ENCODE measurements at places on chromosomes 2 and 18. TPM values are rescaled to one million over a fixed set of nuclear protein-coding genes. Genes with fewer than 3 reads are reported as not detected.

DNA sequence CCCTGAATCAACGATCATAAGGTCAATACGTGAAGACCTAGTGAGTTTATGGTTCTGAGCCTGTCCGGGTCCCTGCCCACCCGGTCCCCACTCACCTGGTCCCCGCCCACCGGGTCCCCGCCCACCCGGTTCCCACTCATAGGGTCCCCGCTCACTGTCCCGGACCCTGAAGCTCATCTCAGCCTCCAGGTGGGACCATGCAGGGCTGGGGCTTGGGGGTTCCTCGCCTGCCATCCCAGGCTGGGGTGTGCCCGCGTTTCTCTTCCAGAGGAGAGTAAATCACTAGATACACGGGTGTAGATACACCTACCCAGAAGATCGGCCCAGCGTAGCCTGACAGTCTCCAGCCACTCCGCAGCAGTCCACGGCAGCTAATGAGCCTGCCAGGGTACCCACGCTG is 131.5 kb downstream of the MBP start:
- no peaks in the 10 kb centered on the region for H3K4me1 ChIP-seq
- no peaks in the 10 kb centered on the region for H3K36me3 ChIP-seq
- no peak for DNase-seq
- no peaks in the 10 kb centered on the region for H3K27me3 ChIP-seq

DNA sequence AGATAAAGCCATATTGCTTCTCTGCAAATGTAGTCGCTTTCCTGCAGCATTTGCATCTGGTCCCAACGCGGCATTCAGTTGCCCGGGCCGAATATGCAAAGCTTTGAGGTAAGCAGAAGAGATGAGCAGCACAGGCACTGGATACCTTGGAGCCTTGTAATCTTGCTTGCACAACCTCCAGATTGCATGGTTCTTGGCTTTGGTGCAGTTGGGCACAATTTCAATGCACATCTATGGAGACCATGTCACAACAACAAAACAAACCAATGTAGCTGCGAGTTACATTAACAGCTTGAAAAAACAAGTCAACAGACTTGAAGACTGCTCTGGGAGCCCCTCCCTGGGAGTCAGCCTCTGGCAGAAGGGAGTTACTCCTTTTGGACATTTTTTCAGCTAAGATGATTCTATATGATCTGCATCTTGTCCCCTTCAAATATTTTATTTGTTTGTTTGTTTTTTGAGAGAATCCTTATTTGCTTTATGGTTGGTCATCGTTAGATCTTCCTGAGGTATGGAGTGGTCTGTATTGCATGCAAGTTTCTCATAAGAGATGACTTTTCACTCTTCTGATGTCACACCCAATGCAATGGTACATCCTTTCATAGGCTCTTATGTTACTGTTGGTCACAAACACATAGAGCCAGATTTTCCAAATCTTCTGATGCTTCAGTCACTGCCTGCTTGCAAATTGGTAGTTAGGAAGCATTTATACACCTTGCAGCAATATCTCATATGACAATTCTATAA is 113.5 kb downstream of the EFEMP1 start:
- no peaks in the 10 kb centered on the region for H3K27me3 ChIP-seq
- H3K36me3 ChIP-seq = no peaks in the 10 kb centered on the region
- peak; percentile 26 for DNase-seq

DNA sequence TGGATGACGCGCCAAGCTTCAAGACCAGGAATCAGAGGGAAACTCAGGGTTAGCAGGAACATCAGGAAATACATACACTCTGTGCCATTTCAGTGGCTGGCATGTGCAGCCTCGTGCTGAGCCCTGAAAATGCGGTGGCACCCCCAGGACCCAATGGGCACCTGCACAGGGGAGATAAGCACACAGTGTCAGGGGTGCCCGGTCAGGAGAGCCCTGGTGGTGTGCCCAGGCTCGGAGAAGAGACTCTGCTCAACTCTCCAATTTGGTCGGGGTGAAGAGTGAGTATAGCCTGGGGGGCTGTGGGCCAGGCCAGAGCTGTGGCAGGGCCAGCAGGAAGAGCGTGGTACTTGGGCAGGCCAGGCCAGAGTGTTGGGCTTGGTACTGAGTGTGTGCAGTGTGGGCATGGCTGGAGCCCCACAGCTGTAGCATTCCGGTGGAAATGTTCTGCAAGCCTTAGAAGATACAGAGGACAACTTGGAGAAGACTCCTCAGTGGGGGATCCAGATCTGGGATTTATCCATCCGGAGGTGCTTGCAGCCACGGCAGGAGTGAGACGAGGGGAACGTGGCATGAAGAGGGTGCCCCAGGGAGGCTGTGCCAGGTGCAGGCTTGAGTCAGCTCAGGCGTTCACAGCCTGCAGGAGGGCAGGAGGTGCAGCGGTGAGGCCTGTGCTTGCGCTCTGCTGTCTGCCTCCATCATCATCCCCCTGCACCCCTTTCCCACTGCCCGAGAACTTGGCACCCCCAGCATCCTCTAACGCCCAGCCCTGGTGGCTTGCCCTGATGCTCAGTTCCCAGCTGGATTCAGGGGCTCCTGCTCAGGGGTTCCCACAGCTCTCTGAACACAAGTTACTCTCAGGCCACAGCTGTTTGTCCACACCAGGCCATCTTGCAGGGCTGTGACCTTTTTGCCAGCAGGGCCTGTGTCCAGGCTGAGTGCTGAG is 451.7 kb upstream of the HS6ST1 start:
- H3K27me3 ChIP-seq = no peaks in the 10 kb centered on the region
- H3K27ac ChIP-seq = no peak overlapping the region
- DNase-seq = no peak
- no peaks in the 10 kb centered on the region for H3K36me3 ChIP-seq
- H3K4me1 ChIP-seq = no peaks in the 10 kb centered on the region
- H3K4me3 ChIP-seq = no peak overlapping the region

GRCh38 chr2:112161431-112162145 is 23.4 kb downstream of the FBLN7 start:
- no peaks in the 10 kb centered on the region for H3K27me3 ChIP-seq
- H3K27ac ChIP-seq = no peak overlapping the region
- H3K4me1 ChIP-seq = no peaks in the 10 kb centered on the region

DNA sequence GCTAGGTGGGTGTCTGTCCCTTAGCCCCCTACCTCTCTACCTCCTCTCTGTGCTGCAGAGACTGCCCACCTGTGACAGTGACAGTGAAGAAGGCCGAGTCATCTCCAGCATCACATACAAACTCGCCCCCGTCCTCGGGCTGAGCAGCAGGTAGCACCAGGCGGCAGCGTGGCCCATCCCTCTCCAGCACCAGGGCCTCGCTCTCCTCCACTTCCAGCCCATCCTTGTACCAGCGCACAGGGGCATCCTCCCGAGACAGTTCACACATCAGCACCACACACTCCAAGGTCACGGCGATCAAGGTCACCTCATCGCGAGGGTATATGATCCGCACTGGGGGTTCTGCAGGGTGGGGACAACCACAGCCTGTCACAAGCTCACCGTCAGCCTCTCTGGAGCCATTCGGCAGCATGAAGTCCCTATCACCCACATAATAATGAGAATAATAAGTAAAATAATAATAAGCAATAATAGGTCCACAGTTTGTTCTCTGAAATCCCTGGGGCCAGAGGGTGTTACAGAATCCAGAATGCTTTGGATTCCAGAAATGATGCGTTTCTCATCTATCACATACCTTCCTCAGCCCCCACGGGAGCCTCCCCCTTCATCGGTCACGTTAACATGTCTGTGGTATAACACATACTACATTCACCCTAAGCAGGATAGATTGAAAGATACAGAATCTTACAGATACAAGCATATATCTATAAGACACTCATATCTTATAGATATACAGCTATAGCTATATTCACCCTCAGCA is 12.0 kb downstream of the OBSL1 start:
- no peak for DNase-seq
- no peaks in the 10 kb centered on the region for H3K4me1 ChIP-seq
- no peak overlapping the region for H3K27ac ChIP-seq
- no peaks in the 10 kb centered on the region for H3K27me3 ChIP-seq
- H3K36me3 ChIP-seq = no peaks in the 10 kb centered on the region

DNA sequence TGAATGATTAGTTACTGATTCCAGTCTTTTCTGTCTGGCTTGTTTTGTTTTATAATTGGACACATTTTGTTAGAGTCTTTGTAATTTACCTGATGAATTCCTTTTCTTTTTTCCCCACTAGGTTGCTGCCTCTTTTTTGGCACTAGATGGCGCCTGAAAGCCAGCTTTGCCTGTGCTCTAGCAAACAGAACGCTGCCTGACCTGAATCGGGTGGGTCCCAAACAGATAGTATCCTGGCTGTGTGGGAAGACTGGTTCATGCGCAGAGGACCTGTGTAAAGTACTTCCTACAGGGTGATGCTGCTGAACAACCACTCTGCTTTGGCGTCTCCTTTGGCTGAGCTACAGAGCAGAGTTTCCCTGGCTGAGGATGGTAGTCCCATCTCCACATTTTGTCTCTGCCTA is 288.2 kb downstream of the IKZF2 start:
- no peak for DNase-seq
- no peaks in the 10 kb centered on the region for H3K27me3 ChIP-seq
- no peaks in the 10 kb centered on the region for H3K36me3 ChIP-seq
- no peaks in the 10 kb centered on the region for H3K4me1 ChIP-seq

GRCh38 chr2:4336864-4337263 is 633.5 kb downstream of the DCDC2C start:
- DNase-seq = no peak
- H3K36me3 ChIP-seq = no peaks in the 10 kb centered on the region
- no peaks in the 10 kb centered on the region for H3K4me1 ChIP-seq
- H3K27me3 ChIP-seq = no peaks in the 10 kb centered on the region
- H3K27ac ChIP-seq = no peak overlapping the region

DNA sequence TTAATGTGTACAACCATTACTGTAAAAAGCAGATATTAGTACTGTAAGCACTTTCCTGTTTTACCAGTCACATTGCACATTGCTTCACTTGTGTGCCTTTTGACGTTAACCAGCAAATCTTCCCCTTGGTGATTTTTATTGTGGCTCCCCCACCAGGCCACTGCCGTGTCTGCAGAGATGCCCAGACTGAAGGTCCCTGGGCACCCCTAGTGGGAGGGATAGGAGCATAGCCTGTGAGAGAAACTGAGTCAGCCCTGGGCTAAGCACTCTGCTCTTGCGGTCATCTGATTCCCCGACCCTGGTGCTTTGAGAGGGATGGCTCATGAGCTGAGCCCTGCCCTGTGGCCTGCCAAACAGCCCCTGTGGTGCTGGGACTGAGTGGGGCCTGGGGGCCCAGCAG is 73.4 kb downstream of the INPP4A start:
- no peak for DNase-seq
- no peaks in the 10 kb centered on the region for H3K4me1 ChIP-seq
- no peaks in the 10 kb centered on the region for H3K27me3 ChIP-seq
- no peak overlapping the region for H3K4me3 ChIP-seq
- no peaks in the 10 kb centered on the region for H3K36me3 ChIP-seq

GRCh38 chr2:32696439-32696838 is 68.6 kb downstream of the TTC27 start:
- no peaks in the 10 kb centered on the region for H3K36me3 ChIP-seq
- no peak overlapping the region for H3K4me3 ChIP-seq
- DNase-seq = no peak
- no peak overlapping the region for H3K27ac ChIP-seq
- H3K4me1 ChIP-seq = no peaks in the 10 kb centered on the region

DNA sequence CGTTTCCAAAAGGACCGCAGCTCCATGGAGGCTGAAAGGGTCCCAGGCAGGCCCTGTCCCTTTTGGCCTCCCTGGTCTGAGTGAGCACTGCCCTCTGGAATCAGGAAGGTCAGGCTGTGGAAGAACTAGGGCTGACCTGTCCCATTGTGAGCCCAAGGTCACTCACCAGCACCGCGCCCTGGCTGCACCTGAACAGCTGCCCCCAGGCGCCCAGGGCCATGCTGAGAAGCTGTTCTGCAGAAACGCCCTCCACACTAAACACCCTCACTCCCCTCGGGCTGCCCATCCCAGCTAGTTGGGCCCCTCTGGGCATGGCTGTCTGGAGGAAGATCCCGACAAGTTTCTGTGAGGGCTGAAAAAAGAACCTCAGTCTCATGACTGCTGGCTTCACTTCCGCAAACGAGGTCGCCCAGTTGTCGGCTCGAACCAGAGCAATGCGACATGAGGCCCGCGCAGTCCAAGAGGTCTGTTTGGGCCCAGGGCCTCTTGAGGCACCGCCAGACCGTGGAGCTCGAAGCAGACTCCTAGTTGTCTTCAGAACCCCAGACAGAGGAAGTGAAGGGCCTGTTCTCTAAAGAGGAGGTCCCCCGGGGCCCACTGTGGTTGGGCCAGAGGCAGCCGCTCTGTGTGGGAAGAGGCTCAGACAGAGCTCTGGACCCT is 64.4 kb downstream of the INPP5D start:
- H3K36me3 ChIP-seq = no peaks in the 10 kb centered on the region
- no peak overlapping the region for H3K4me3 ChIP-seq
- H3K27ac ChIP-seq = no peak overlapping the region
- no peak for DNase-seq
- no peaks in the 10 kb centered on the region for H3K4me1 ChIP-seq

GRCh38 chr18:79818631-79819030 is 20.9 kb downstream of the KCNG2 start:
- DNase-seq = no peak
- peaks cover 2% of the 10 kb centered on the region for H3K27me3 ChIP-seq
- H3K4me1 ChIP-seq = no peaks in the 10 kb centered on the region
- H3K36me3 ChIP-seq = no peaks in the 10 kb centered on the region
- H3K4me3 ChIP-seq = no peak overlapping the region

- no peak for DNase-seq
- H3K27me3 ChIP-seq = no peaks in the 10 kb centered on the region
- H3K36me3 ChIP-seq = no peaks in the 10 kb centered on the region
- no peak overlapping the region for H3K4me3 ChIP-seq
- no peak overlapping the region for H3K27ac ChIP-seq
Observed at GRCh38 chr2:65351234-65351947, 81.0 kb downstream of the SPRED2 start.

DNA sequence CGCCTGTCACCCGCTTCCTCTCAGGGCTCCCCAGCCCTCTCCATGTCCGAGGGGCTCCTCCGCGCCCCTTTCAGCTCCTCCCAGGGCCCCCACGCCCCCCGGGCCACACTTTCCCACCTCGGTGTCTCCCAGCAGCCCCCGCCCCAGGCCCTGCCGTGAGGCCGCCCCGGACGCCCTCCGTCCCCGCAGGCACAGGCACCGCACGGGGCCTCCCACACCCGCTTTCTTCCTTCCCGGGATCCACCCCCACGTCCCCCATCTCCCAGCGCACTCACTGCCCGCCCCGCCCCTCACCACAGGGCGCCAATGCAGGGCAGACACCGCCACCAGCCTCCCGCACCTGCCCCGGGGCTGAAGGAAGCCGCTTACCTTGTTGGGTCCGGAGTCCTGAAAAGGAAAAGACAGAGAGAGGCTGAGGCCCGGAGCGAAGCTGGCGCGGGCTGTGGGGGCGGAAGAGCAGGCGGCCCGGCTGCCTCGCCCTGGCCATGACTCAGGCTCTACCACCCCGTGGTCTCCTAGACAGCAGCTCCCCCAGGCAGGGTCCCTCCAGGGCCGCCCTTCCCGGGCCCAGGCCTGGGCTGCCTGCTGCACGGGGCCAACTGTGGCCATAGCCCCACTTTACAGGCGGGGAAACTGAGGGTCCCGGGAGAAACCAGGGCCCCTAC is 37.7 kb downstream of the KIF1A start:
- no peaks in the 10 kb centered on the region for H3K36me3 ChIP-seq
- H3K27ac ChIP-seq = no peak overlapping the region
- H3K4me1 ChIP-seq = no peaks in the 10 kb centered on the region
- no peak for DNase-seq

The ABCG5 gene
- total RNA-seq = not detected

The CPLX4 gene
- total RNA-seq = not detected

The CCDC141 gene
- total RNA-seq = 8.6 TPM

The UGT1A3 gene
- total RNA-seq = not detected

The KIF3C gene
- 2.6 TPM for total RNA-seq

The ADCY3 gene
- total RNA-seq = 20.8 TPM

The CHRNG gene
- total RNA-seq = not detected
